Activated CD4-positive, alpha-beta T cell treated with anti-CD3 and anti-CD28 coated beads, Interleukin-2, amount 10 ng/mL, durations not matched to agents 7 days and 5 days (primary cell): ENCODE measurements at places on chromosomes 3 and 15. TPM values are rescaled to one million over a fixed set of nuclear protein-coding genes. Genes with fewer than 3 reads are reported as not detected.

GRCh38 chr3:47260605-47261004, 22.0 kb downstream of the KIF9 start:
- H3K27me3 ChIP-seq, result no peaks in the 10 kb centered on the region
- H3K27ac ChIP-seq, result no peak overlapping the region
- H3K4me3 ChIP-seq, result no peak overlapping the region

- no peak overlapping the region for H3K4me3 ChIP-seq
- no peaks in the 10 kb centered on the region for H3K4me1 ChIP-seq
- no peak for DNase-seq
- H3K27me3 ChIP-seq, result peaks cover 15% of the 10 kb centered on the region
- H3K36me3 ChIP-seq, result no peaks in the 10 kb centered on the region
- no peak overlapping the region for H3K27ac ChIP-seq
Measured at GRCh38 chr3:66922058-66922457, 76.0 kb upstream of the KBTBD8 start.

- peaks cover 61% of the 10 kb centered on the region for H3K36me3 ChIP-seq
- no peaks in the 10 kb centered on the region for H3K27me3 ChIP-seq
- peak overlapping the region; percentile 98 for H3K27ac ChIP-seq
- no peak for DNase-seq
- H3K4me3 ChIP-seq, result peak overlapping the region; percentile 99
Measured at GRCh38 chr3:50599716-50600118, 11.9 kb downstream of the CISH start.

- no peaks in the 10 kb centered on the region for H3K27me3 ChIP-seq
- peak overlapping the region; percentile 98 for H3K27ac ChIP-seq
- H3K4me3 ChIP-seq, result peak overlapping the region; percentile 87
- H3K4me1 ChIP-seq, result peaks cover 42% of the 10 kb centered on the region
Measured at GRCh38 chr3:122415104-122415744, 638 bp downstream of the WDR5B start.

DNA sequence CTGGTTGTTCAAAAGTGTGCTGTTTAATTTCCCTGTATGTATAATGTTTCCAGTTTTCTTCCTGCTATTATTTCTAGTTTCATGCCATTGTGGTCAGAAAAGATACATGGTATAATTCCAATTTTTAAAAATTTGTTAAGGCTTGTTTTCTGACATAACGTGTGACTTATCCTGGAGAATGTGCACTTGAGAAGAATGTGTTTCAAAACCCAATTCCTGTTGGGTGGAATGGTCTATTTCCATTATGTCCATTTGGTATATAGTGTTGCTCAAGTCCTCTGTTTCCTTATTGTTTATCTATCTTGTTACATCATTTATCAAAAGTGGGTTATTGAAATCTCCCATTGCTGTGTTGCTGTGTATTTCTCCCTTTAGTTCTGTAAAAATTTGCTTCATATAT, 215.4 kb downstream of the GREM1 start:
- no peaks in the 10 kb centered on the region for H3K4me1 ChIP-seq
- no peaks in the 10 kb centered on the region for H3K36me3 ChIP-seq
- H3K27ac ChIP-seq, result no peak overlapping the region
- no peak overlapping the region for H3K4me3 ChIP-seq
- DNase-seq, result no peak

GRCh38 chr3:122612696-122613095, 35.2 kb downstream of the PARP15 start:
- no peak for DNase-seq
- H3K27ac ChIP-seq, result peak overlapping the region; percentile 69
- H3K4me3 ChIP-seq, result no peak overlapping the region

The SOX14 gene
- not detected for total RNA-seq

The SCG5 gene
- total RNA-seq, result 2.5 TPM

The GOLGA8N gene
- total RNA-seq, result 8.1 TPM
